CMK (cell line): ENCODE measurements at places on chromosomes 4 and X.

GRCh38 chr4:176988226-176988625, 195.5 kb upstream of the VEGFC start:
- no peak for DNase-seq

DNA sequence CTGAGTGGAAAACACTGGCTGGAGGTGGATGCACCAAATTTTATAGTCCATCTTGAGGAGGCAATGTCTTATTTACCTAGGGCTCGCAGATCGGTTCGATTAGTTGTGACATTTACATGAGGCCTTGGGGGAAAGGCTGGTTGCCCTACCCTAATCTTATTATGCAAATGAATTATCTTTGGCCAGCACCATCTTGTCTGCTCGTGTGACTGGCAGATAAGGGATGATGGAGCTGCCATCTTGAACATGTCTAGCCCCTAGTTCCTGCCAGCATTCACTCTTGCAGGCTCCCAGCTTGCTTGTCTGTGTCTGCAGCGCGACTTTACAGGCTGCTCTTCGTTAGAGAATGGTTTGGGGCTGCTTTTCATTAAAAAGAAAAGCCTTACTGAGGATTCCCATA, 61.9 kb downstream of the SEC24B start:
- DNase-seq: no peak

- no peak for DNase-seq
Measured at GRCh38 chrX:125005863-125006262, 313.8 kb upstream of the TEX13C start.

GRCh38 chr4:2923668-2924173, 39.5 kb downstream of the NOP14 start:
- DNase-seq: no peak

DNA sequence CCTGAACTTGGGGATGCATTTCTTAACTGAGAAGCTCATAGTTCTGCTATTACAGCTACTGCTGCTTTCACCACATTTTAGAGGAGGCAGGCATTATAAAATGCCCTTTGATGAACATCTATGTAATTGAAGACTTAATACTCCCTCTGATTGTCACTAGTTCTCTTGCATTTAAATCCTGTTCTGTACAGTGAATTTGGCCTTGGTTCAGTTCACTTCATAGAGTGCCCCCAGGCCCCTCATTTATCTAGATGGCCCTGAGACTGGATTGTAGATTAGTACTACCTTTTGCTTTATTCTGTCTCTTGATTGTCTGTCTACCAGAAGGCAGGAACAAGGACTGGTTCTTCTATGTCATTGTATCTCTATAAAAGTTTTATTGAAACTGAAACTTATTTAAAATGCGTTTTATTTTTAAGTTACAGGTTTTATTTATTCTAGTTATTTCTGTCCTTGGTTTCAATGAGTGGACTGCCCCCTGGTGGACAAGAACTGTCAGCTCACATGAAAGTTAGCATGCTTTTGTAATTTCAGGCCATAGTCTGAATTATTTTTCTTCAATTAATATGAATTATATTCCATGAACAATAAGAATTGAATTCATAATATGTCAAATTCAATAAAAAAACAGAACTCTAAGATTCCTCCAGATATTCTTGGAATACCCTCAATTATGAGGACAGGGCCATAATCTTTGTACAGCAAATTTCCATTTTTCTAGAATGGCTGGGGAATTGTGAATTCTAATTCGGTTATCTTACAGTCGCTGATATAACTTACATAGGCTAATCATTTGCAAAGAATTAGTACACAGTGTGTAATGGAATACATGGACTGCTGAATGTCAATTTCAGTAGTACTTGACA, 47.2 kb upstream of the TMEM33 start:
- DNase-seq: peak; percentile 12

- no peak for DNase-seq
Measured at GRCh38 chr4:104677116-104677515, 182.4 kb upstream of the CXXC4 start.

DNA sequence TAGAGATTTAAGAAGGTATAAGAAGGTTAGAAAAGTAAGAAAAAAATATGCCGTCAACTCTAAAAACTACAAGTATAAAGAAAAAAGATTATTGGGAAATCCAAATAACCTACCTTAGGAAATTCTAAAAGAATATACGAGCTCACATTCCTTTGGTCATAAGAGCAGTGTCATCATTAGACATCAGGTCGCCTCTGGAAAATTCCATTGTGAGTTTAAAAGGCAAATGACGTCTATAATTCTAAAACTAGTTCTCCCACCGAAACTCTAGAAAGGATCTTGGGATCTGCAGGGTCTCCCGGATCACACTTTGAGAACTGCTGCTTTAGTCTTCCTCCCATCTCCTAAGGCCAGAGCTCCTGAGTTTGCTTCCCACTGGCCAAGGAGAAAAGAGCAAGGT, 518 bp upstream of the SAT1 start:
- DNase-seq: no peak

- no peak for DNase-seq
Measured at GRCh38 chr4:70515367-70516250, 2.8 kb upstream of the AMTN start.

DNA sequence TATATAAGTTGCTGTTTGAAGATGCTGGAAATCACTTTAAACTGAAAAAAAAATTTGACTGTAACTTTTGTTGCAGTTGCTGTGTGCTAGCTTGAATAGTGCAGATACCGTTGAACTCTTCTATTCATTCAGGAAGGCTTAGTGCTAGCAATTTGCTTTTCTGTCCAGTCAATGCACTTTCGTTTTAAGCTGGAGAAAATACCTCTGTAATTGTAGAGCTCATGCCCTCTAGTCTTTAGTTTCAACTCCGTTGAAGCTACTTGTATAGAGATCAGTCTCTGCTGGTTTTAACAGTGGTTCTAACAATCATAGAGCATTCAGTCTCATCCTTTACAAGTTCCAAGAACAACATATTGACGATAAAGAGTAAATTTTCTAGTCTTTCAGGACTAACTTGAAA, 49.0 kb upstream of the TRPC3 start:
- DNase-seq: no peak

GRCh38 chr4:78616046-78616498, 64.5 kb downstream of the ANXA3 start:
- DNase-seq: no peak

DNA sequence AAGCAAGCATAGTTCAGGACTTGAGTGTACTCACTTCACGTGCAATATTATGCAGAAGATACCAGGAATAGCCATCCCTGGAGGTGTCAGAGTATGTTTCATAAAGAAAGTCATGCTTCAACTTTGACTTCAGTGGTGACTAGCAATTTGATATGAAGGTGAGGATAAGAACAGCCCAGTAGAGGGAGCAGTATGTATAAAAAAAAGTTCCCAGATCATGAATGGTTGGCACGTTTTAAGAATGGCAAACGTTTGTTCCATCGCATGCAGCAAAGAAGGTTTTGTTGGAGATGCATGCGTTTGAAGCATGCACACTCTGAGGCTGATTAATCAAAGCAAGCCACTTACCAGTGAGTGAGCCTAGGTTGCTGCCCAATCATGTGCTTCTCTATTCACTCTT, 33.5 kb upstream of the SLITRK4 start:
- no peak for DNase-seq

DNA sequence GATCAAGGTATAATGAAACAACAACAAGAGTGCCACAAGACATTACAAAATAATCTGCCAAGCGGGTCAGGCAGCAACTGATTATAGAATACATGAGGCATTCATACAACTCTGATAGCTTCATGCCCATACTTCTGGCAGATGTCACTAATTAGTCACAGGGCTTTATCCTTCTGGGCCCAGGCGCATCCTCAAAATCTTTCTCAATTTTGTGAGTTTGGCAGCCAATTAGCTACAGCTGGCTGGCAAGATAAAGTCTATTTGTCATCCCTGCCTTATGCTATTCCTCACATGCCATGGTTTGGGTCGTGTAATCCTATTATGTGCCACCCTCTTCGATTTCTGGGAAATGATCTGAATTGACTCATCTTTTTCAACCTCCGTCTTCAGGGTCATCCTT, 254.3 kb downstream of the PACRGL start:
- DNase-seq: no peak
